ENCODE measurements at places on chromosomes 12 and 14. TPM values are rescaled to one million over a fixed set of nuclear protein-coding genes. Genes with fewer than 3 reads are reported as not detected.

- no peak for DNase-seq
Measured at GRCh38 chr12:25264114-25264513, 13.4 kb upstream of the KRAS start.

DNA sequence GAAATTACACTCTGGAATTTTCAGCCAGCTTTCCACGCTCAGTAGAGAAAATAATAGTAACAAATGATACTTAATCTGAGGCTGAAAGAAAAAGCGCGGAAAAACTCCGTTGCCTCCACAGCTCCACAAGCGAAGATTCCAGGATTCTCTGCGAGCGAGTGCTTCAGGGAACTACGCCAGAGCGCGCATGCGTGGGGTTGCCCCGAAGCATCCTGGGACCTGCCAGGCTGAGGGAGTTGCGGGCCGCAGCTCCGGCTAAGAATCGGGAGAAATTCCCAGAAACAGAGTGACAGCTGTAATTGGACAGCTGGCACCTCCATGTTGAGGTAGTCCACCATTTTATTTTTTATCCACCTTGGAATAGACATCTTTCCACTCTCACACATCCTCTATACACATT, 12.0 kb upstream of the TTC5 start:
- no peak for DNase-seq

DNA sequence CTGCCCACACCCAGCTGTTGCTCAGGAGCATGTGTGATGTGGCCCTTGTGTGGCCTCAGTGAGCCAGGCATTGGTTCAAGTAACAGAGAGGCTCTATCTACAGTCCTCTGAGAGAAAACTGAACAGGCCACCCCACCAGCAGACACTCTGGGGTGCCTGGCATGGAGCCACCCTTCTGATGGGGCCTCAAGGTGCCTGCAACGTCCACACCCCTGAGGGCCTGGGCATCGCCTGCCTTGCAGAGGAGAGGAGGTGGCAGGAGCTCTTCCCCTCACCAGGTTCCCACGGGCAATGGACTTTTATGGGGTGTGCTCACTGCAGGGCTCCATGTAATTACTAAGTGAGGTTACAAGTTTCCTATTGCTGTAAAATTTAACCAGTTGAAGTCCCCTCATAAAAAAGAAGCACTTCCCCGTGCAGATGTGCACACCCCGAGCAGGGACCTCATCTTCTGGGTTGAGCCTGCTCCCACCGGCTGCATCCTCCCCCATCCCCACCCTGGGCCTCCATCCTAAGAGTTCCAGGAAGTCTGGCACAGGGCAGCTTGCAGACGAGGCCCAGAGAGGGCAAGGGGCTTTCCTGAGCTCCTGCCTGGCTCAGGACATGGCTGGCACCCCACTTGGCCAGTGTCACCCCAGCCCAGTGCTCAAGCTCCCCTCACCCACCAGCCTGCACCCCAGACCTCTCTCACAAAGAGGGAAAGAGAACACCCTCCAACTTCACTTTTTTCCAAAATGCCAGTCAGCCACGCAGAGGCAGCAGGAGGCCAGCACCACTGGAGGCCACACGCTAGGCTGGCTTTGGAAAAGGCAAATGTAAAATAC, 270.4 kb upstream of the RTL1 start:
- no peak for DNase-seq

DNA sequence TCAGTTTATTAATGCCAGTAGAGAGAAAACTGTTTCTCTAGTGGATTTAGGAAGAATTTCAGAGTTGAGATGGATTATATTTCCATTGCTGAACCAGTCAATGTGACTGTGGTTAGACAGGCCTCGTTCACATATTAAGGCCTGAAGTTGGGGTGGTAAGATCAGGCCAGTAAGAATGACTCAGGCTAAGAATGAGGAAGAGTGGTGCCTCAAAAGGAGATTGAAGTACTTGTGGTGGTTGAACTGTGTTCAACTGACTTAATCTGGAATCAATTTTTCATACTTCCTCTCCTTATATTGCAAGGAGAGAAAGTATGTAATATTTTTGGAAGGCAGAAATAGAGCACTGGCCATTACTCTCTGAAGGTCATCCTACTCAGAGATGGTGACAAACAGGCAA, 37.8 kb upstream of the ATF7IP start:
- DNase-seq = no peak

GRCh38 chr14:81324011-81324410, 76.1 kb downstream of the STON2 start:
- peak; percentile 90 for DNase-seq

C3AR1 gene
- 0.17 TPM for total RNA-seq

KLHDC1 gene
- total RNA-seq = 0.94 TPM
